ENCODE measurements at places on chromosomes 11 and 22.

GRCh38 chr11:122656073-122656630 is 630 bp downstream of the UBASH3B start:
- peak; percentile 66 for DNase-seq

GRCh38 chr11:66967670-66968425 is 7.3 kb upstream of the C11orf86 start:
- peak; percentile 63 for DNase-seq

DNA sequence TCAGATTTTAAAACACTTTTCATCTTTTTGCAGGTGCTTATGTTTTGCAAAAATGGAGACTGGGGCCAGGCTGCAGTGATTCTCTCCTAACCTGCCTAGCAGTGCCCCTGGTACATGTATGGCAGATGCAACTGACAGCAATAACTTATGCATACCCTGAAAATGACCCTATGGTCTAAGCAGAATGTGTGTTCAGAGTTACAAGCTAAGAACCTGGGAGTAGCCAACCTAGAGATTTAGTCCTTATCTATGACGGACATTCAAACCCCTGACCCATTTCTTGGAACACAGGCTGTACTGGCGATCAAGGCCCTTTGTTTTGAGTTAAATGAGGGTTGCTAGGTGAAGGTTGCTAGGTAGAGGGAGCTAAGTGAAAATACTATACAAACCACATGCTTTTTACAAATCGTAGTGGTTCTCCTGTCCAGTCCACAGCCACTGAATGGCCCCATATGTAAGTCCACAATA is 184.9 kb upstream of the SESN3 start:
- DNase-seq: no peak

DNA sequence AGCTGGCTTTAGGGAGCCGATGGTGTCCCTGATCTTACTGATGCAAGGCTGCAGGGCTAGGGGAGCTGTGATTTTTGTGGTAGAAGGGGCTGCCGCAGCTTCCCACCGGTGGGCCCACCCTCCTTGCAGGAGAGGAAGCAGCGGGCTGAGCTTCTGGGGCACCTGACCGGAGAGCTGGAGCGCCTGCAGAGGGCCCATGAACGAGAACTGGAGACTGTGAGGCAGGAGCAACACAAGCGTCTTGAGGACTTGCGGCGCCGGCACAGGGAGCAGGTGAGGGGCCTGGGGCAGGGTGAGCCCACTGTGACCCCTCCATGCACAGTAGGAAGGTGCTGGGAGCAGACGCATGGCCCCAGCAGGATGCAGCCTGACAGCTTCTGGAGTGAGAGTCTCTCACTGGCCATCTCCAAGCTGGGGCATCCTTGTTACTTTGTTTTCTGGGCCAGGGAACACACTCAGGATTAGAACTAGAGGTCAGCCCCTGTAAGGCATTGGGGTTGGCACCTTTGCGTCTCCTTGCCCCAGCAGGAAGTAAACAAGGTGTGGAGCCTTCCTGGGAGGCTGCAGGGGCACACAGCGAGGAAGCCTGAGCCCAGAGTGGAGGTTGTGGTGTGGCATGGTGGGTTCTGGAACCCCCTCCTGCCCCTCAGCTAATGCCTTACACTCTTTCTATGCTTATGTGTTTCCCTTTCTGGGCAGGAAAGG is 66.7 kb downstream of the CEP164 start:
- DNase-seq: no peak

- DNase-seq: no peak
Observed at GRCh38 chr11:35846874-35847273, 97.0 kb upstream of the LDLRAD3 start.

DNA sequence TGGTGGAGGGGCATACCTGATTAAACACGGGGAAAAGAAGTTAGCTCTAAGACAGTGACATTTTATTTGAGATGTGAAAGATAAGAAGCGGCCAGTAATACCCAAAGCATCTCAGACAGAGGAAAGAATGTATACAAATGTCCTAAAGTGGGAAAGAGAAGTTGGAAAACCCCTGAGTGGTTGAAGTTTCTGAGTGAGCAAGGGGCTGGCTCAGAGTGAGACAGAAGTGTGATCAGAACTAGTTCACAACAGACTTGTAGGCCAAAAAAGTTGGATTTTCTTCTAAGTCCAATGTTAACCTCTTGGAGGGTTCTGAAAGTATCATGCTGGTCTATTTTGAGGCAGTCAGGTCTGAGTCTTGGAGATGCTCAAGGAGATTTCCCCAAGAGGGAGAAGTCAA is 608.7 kb downstream of the SOX6 start:
- DNase-seq: no peak

DNA sequence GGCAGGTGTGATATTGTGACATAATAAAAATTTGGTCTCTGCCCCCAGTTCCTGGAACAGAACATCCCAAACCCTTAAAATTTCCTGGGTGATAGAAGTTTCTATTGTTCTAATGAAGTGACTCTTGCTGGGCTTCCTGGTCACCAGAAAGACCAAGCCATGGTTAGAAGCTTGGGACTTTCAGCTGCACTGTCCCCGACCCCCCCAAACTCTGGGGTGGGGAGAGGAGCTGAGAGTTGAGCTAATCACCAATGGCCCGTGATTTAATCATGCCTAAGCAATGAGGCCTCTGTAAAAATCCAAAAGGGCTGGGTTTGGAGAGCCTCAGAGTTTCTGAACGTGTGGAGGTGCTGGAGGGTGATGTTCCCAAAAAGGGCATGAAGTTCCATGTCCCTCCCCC is 54.8 kb upstream of the FTH1 start:
- DNase-seq: no peak

- no peak for DNase-seq
Observed at GRCh38 chr11:10601837-10602236, 33.4 kb upstream of the LYVE1 start.

GRCh38 chr11:88246696-88247095 is 71.5 kb upstream of the RAB38 start:
- peak; percentile 35 for DNase-seq

DNA sequence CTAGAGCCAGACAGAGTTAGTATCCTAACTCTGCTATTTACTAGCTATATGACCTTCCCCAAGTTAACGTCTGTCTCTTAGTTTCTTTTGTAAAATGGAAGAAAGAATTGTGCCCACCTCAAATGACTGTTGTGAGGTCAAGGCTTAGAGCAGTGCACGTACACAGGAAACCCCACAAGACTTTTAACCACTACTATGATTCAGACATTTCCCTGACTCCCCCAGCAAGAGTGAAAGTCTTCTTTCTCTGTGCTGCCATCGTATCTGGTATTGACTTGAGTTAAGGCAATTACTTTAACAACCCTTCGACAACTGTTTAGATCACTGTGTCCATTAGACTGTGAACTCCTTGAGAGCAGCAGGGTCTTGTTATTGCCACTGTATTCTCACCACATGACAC is 2.6 kb upstream of the OR52W1 start:
- DNase-seq: peak; percentile 60

DNA sequence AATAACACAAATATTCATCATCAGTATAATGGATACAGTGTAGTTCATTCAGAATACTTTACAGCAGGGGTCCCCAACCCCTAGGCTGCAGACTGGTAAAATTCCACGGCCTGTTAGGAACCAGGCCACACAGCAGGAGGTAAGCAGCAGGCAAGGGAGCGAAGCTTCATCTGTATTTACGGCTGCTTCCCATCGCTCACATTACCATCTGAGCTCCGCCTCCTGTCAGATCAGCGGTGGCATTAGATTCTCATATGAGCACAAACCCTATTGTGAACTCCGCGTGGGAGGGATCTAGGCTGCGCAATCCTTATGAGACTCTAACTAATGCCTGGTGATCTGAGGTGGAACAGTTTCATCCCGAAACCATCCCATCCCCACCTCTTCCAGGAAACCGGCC is 125.1 kb downstream of the SERGEF start:
- no peak for DNase-seq

- DNase-seq: peak; percentile 5
Observed at GRCh38 chr11:40722179-40722795, 737.2 kb downstream of the LRRC4C start.

DNA sequence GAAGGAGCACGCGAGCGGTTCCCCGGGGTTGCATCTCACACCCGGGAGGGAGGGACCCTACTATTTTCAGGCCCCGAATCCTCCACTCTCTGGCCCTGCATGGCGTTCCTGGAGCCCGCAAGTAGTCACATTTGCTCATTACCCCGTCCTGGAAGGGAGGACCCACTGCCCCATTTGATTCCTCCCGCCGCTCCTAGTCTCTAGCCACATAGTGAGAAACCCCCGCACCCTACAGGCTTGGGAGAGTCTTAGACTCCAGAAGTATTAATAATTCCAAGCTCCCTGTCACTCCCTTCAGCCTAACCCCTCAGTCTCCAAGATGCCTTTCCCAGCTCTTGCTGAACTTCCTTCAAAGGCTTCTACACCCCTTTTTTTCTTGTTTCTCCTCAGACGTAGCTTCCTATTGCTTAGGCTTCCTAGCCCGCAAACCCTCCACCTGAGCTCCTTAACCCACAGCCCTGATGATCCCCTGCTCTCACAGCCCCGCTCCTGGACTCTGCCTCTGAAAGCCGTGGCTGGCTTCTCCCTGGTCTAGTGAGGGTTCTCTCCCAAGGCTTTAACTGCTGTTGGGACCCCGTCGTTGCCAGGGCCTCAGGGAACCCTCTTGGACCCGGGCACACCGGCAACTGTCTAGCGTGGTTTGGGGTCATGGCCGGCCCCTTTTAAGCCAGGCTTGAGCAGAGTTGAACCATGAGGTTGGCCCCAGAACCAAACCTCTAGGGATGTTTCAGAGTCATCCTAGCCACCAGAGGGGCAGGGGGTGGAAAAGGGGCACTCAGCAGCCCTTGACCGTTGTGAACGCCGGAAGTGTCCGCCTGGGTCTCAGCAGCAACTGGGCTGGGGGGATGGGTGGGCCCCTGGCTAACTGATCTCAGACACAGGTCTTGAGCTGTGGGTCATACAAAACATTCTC is 862 bp downstream of the GGA1 start:
- DNase-seq: peak; percentile 26

GRCh38 chr11:65412271-65413076 is 10.1 kb upstream of the NEAT1 start:
- no peak for DNase-seq

DNA sequence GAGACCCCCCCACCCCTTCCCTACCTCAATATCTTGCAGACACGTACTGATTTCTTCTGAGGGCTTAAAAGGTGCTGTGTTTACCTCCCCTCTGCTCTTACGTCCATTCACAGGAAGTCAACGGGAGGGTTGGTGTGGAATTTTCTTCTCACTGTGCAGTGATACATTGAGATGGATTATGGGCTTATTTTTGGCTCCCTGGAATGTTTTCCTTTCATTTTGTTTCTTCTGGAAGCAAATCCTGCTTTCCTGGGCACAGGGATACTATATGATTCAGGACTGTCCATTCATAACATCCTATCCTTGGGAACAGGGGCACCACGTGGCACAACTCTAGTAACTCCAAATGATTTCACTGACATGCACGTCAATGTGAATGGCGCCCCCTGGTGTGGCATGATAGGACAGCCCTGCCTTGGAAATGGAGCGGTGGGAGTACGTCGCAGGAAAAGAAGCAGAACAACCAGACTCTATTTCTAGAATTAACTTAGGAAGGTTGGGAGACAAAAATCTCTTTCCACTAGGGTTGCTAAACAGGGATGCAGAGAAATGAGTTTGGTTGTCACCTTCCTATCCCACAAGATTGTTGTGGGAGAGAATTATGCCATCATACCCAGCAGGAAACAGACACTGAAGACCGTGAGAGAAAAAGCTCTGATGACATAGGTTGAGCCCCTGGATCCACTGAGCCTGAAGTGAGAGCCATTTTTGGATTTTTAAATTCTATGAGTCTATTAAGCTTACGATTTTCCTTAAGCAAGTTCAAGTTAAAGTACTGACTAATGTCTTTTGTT is 146.5 kb upstream of the RAG2 start:
- peak; percentile 82 for DNase-seq

- no peak for DNase-seq
Observed at GRCh38 chr11:21529187-21529586, 663.7 kb upstream of the ANO5 start.

DNA sequence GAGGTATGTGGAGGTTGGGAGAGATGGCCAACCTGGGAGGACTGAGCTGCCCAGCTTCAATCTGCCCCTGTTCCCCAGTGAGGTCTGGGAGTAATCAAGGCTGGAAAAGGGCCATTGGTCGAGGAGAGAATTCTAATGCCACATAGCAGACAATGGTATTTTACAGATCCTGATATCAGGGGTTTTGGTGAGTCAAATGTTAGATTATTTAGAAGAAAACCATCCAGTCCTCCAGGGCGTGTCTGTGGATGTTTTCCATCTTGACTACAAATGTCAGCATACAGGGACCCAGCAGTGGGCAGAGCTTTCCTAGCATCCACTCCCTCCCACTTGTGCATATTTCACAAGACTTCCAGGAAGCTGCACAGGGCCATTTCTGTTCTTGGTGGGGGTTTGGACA is 107.9 kb downstream of the SCN3B start:
- DNase-seq: no peak

GRCh38 chr22:42661985-42662831 is 13.0 kb upstream of the CYB5R3 start:
- DNase-seq: peak; percentile 93

GRCh38 chr11:94181943-94182342 is 53.3 kb downstream of the PANX1 start:
- no peak for DNase-seq

GRCh38 chr11:41392596-41392995 is 66.9 kb downstream of the LRRC4C start:
- DNase-seq: no peak

- DNase-seq: no peak
Observed at GRCh38 chr11:14114786-14115185, 152.3 kb downstream of the SPON1 start.

DNA sequence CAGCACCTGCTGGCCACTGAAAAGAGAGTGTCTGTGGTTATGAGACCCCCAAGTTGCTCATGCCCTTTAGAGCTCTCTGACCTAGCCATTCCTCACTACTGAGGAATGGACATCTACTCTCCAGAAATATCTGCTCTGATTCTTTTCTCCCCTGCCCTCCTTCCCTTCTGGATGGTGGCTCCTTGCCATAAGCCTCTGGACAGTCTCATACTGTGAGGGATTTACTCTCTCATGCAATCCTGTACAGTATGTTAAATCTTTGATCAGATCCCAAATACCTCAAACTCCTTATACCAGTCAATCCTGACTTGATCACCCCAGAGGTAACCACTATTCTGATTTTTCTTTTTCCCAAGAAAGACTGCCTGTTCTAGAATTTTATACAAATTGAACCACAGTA is 80.7 kb downstream of the ARHGAP20 start:
- DNase-seq: no peak

DNA sequence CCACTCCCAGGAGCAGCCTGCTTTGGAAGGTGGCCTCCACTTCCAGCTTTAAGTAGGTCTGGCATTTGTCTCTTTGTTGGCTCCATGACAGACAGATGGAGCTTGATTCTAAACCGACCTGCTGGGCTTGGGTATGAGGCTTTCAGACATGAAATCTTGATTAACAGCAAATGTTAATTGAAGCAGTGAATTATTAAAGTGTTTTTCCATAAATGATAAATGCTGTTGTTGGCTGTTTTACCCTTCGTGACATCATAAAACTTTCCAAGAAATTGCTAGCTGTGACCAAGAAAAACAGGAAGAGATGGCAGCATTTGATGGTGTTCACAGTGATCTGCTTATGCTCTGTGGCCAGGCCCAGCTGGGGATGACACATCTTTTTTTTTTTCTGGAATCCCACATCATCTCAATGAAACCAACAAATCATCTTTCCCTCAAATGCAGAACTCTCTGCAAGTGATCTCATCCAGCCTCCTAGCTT is 66.1 kb downstream of the RBMXL2 start:
- peak; percentile 84 for DNase-seq

Data from suppressor macrophage treated with lipopolysaccharide for 1 hour (primary cell).